ENCODE measurements at places on chromosomes 4 and X.

GRCh38 chrX:13808293-13808692 lies 8.6 kb downstream of the GPM6B start:
- DNase-seq: no peak

DNA sequence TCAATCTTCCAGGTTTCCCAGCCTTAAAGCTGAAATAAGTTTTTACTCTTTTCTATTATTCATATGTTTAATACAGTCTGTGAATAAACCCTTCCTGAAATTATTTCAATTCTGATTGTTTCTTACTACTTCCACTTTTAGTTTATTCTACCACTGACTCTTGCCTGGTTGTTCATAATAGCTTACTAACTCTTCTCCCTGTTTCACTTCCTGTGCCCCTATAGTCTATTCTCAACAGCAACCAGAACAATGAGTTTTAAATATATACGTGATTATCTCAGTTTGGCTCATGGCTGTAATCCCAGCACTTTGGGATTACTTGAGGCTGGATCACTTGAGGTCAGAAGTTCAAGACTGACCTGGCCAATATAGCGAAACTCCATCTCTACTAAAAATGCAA lies 408.0 kb upstream of the SPOCK3 start:
- DNase-seq: no peak

- DNase-seq: no peak
Measured at GRCh38 chrX:111615227-111615626, 65.7 kb upstream of the ALG13 start.

- DNase-seq: no peak
Measured at GRCh38 chrX:36963852-36964251, 44.3 kb upstream of the FAM47C start.

DNA sequence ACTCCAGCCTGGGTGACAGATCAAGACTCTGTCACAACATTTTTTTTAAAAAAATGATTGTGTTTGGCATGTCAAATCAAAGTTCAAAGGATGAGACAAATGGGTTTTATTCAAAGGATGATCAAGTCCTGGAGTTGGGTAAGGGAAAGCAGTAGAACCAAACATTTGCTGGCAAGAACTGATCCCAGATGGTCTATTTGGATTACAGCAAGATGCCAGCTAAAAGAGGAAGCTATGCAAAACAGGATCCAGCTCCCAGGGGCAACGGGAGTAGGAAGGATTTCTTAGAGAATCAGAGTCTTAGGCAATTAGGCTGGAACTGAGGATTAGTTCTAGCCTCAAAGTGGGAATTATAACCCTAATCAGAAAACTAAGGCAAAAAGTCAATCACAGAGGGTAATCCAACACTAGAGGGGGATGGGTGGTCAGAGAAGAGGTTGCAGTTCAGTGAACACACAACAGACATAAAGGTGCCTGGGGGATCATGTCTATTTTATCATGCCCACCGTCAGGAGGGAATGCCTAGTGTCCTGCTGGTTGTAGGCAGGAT lies 133.0 kb upstream of the PLS3 start:
- no peak for DNase-seq

GRCh38 chr4:151529187-151529586 lies 120.2 kb downstream of the FHIP1A start:
- no peak for DNase-seq

- DNase-seq: no peak
Measured at GRCh38 chrX:111886678-111887077, 10.7 kb downstream of the TRPC5OS start.

GRCh38 chrX:120759685-120760084 lies 116.0 kb downstream of the CT47B1 start:
- no peak for DNase-seq

DNA sequence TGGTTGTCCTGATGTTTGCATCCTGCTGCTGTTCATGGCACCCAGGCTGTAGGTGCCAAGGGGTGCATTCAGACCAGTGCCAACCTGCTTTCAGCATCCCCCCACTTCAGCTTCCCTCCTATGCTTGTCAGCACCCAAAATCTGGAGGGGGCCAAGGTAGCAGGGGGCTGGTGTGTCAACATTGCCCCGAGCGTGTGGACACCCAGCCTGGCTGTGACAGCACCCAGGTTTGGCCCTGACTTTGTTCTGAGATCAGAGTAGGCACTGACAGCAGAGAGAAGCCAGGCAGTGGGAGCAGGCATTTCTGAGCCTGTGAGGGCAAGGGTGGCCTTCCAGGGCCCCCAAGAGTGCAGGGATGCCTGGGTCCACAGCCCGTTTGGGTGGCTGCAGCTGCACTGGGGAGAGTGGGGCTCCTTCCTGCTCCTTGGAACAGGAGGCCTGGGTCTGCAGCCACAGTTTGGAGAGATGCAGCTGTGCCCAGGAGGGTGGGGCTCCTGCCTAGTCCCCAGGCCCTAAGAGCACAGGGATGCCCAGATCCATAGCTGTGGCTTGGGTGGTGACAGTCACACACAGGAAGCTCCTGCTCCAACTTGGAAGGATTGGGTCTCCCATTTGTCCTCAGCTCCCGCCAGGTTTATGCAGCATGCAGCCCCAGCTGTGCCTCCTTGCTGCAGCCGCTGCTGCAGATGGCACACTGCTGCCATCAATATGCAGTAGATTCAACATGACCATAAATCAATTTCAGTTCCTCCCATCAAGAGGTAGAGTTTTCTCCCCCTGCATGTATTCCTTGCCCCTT lies 12.3 kb upstream of the PPM1K start:
- DNase-seq: no peak

DNA sequence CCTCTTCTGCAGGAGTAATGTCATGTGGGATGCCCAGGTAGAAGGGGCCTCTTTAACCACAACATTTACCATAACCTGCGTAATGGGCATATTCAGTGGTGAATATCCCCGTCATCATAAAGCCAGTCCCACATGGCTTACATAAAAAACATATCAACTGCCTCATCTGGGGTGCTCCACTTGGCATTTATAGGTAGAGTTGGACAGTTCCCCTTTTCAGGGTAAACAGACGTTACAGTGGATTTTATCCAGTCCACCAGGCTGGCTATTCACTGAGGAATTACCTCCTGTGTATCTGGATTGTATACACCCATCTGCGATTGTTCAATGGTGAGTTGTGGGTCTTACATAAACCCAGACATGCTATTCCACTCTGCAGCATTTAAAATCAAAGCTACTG lies 70.7 kb upstream of the ANKRD17 start:
- DNase-seq: no peak

- no peak for DNase-seq
Measured at GRCh38 chrX:37818031-37818430, 29.3 kb downstream of the DYNLT3 start.

DNA sequence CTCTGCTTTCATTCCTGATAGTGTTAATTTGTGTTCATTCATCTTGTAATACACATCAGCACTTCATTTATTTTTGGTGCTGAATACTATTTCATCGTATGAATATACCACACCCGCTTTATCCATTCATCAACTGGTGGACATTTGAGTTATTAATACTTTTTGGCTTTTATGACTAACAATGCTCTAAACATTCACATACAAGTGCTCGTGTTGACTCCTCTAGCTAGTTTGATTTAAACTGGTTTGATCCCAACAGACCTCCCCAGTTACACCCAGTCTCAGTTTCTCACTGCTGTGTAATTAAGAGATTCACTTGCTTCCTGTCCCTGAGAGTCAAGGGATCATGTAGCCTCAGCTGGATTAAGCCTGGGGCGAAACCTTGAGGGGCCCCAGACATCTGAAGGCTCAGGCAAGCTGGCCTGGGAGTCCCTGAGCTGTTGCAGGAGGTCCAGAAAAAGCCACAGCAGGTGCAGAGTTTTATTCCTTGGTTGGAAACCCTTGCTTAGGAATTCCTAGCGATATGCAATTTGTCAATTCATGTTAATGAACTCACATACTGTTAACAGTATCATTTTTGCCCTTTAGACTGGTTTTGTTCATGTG lies 52.8 kb upstream of the CLDN24 start:
- no peak for DNase-seq

- DNase-seq: no peak
Measured at GRCh38 chr4:84964995-84965552, 1.4 kb downstream of the WDFY3 start.

GRCh38 chrX:19121466-19121865 lies 802 bp downstream of the ADGRG2 start:
- DNase-seq: no peak

DNA sequence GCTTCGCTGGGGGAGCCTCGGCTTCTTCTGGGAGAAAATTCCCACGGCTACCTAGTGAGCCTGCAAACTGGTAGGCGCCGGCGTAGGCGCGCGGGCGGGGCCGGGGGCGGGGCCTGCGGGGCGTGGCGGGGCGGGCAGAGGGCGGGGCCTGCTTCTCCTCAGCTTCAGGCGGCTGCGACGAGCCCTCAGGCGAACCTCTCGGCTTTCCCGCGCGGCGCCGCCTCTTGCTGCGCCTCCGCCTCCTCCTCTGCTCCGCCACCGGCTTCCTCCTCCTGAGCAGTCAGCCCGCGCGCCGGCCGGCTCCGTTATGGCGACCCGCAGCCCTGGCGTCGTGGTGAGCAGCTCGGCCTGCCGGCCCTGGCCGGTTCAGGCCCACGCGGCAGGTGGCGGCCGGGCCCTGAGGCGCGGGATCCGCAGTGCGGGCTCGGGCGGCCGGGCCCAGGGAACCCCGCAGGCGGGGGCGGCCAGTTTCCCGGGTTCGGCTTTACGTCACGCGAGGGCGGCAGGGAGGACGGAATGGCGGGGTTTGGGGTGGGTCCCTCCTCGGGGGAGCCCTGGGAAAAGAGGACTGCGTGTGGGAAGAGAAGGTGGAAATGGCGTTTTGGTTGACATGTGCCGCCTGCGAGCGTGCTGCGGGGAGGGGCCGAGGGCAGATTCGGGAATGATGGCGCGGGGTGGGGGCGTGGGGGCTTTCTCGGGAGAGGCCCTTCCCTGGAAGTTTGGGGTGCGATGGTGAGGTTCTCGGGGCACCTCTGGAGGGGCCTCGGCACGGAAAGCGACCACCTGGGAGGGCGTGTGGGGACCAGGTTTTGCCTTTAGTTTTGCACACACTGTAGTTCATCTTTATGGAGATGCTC lies at the start of gene HPRT1:
Gene HPRT1 (plus strand): TSS at position 161 of the 857 bp plus-strand sequence. CDS start 147 bp downstream, at position 308.
- peak; percentile 44 for DNase-seq

GRCh38 chrX:70754169-70754848 lies 154.2 kb downstream of the TEX11 start:
- DNase-seq: no peak

DNA sequence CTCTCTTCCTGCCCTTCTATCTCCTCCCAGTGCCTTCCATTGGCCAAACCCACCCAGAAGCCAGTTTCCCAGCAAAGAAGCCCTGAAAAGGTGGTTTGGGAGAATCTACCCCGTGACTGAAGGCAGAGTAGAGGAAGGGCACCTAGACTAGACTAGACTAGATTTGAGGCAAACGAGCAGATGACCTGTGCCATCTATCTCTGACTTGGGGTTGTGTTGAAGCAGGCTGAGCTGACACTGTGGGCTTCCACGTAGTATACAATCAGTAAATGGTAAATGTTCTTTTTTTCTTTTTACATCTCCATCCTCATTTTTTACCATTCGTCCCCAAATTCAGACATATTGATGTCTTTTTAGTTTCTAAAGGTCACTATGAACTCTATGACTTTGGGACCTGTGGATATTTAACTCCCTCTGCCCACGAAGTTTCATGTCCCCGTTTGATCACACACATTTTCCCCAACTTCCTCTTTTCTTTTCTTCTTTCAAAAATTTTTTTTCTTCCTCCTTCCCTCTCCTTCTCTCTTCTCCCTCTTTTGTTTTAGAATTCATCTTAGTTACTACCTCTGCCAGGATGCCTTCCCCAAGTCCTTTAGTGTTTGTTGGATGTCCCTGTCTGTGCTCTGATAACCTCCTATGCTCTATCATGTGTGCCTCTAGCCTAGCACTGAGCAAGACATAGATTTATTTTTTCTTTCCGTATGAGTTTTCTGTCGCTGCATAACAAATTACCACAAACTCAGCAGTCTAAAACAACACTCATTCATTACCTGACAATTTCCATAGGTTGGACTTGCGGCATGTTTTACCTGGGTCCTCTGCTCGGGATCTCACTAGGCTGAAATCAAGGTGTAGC lies 6.2 kb upstream of the AFF1 start:
- no peak for DNase-seq
